Purkinje cell (primary cell): ENCODE measurements at places on chromosomes 11 and 22. TPM values are rescaled to one million over a fixed set of nuclear protein-coding genes. Genes with fewer than 3 reads are reported as not detected.

TYR gene
- polyA plus RNA-seq: not detected in 2 replicates

DEUP1 gene
- 0.24 and 4.7 TPM in 2 replicates for polyA plus RNA-seq

SMC1B gene
- not detected in 2 replicates for polyA plus RNA-seq

ANGPTL5 gene
- 0.42 and 1.3 TPM in 2 replicates for polyA plus RNA-seq

POTEH gene
- not detected in 2 replicates for polyA plus RNA-seq

TRIM51 gene
- not detected in 2 replicates for polyA plus RNA-seq

SHANK2 gene
- 27.9 and 39.4 TPM in 2 replicates for polyA plus RNA-seq

CHEK1 gene
- 1.5 TPM in 1 of 2 replicates, not detected in the other for polyA plus RNA-seq

NPAS4 gene
- 0.16 TPM in 1 of 2 replicates, not detected in the other for polyA plus RNA-seq

APOBEC3G gene
- polyA plus RNA-seq: not detected in 2 replicates

SERPINH1 gene
- polyA plus RNA-seq: 4.5 and 8.1 TPM in 2 replicates

OVOL1 gene
- polyA plus RNA-seq: not detected in 2 replicates

GSTT4 gene
- not detected in 2 replicates for polyA plus RNA-seq

FAM76B gene
- 4.4 and 5.9 TPM in 2 replicates for polyA plus RNA-seq

PATE2 gene
- not detected in 2 replicates for polyA plus RNA-seq

SERPING1 gene
- 9.1 and 24.1 TPM in 2 replicates for polyA plus RNA-seq

TTC36 gene
- not detected in 2 replicates for polyA plus RNA-seq

CHADL gene
- polyA plus RNA-seq: 0.28 and 0.65 TPM in 2 replicates

FGF3 gene
- polyA plus RNA-seq: not detected in 2 replicates

EFCAB6 gene
- polyA plus RNA-seq: 1.3 and 5.9 TPM in 2 replicates

PLET1 gene
- polyA plus RNA-seq: not detected in 2 replicates

F2 gene
- not detected in 2 replicates for polyA plus RNA-seq

VWCE gene
- not detected in 2 replicates for polyA plus RNA-seq

CD3D gene
- not detected in 2 replicates for polyA plus RNA-seq

MYOD1 gene
- polyA plus RNA-seq: not detected in 2 replicates

MUC5B gene
- not detected in 2 replicates for polyA plus RNA-seq

LBHD1 gene
- 2.2 TPM in 1 of 2 replicates, not detected in the other for polyA plus RNA-seq

SLC7A4 gene
- polyA plus RNA-seq: 0.20 TPM in 1 of 2 replicates, not detected in the other

WNT11 gene
- polyA plus RNA-seq: 10.8 and 14.9 TPM in 2 replicates

CCDC73 gene
- polyA plus RNA-seq: 0.40 and 0.91 TPM in 2 replicates

OR8D4 gene
- polyA plus RNA-seq: not detected in 2 replicates

RNF26 gene
- polyA plus RNA-seq: 3.4 and 8.3 TPM in 2 replicates

PTGDR2 gene
- polyA plus RNA-seq: 0.08 and 0.11 TPM in 2 replicates

YPEL4 gene
- polyA plus RNA-seq: 0.24 and 1.0 TPM in 2 replicates

PANX2 gene
- 0.11 and 0.43 TPM in 2 replicates for polyA plus RNA-seq

STK33 gene
- 3.4 and 6.0 TPM in 2 replicates for polyA plus RNA-seq

TPBGL gene
- 1.0 TPM in 1 of 2 replicates, not detected in the other for polyA plus RNA-seq

XBP1 gene
- polyA plus RNA-seq: 40.0 and 49.6 TPM in 2 replicates

TIGD3 gene
- polyA plus RNA-seq: 1.7 and 1.8 TPM in 2 replicates

UCP3 gene
- 0.58 TPM in 1 of 2 replicates, not detected in the other for polyA plus RNA-seq

TRIOBP gene
- polyA plus RNA-seq: 0.07 and 0.23 TPM in 2 replicates

MUC6 gene
- not detected in 2 replicates for polyA plus RNA-seq

CLDN5 gene
- 0.17 and 0.28 TPM in 2 replicates for polyA plus RNA-seq

BIRC2 gene
- polyA plus RNA-seq: 26.8 and 27.7 TPM in 2 replicates

OR51I2 gene
- not detected in 2 replicates for polyA plus RNA-seq

CD81 gene
- 41.5 and 50.9 TPM in 2 replicates for polyA plus RNA-seq

CAPN5 gene
- 0.85 and 0.87 TPM in 2 replicates for polyA plus RNA-seq

OR8G1 gene
- polyA plus RNA-seq: not detected in 2 replicates

TRIM49C gene
- not detected in 2 replicates for polyA plus RNA-seq

VSIG10L2 gene
- not detected in 2 replicates for polyA plus RNA-seq

IGLL1 gene
- not detected in 2 replicates for polyA plus RNA-seq

MUC2 gene
- polyA plus RNA-seq: not detected in 2 replicates

OR51B2 gene
- not detected in 2 replicates for polyA plus RNA-seq

NADSYN1 gene
- 12.3 and 16.0 TPM in 2 replicates for polyA plus RNA-seq

PRRG4 gene
- 0.07 and 0.36 TPM in 2 replicates for polyA plus RNA-seq
